Heart right ventricle (tissue), 16 donors: ENCODE measurements at places on chromosomes 1 and 21. TPM values are rescaled to one million over a fixed set of nuclear protein-coding genes. Genes with fewer than 3 reads are reported as not detected.

DNA sequence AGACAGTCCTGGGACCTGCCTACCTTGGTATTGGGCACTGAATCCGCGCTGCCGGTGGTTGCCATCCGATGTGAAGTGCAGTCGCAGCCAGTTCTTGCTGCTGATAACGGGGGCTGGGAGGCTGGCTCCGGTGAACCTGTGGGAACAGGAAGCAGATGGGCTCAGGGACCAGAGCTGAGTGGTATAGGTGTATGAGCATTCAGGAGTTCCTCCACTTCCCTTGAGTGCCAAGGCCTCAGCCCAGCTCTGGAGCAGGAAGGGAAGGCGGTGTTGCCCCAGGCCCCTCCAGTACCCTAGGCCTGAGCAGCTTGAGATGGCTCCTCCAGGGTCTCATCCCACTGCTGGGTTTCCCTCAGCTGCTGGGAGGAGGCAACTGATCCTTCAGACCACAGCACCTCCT, 17.0 kb upstream of the HMGB4 start:
- no peak for DNase-seq

- DNase-seq: no peak
Observed at GRCh38 chr21:34093083-34093482, 19.7 kb downstream of the MRPS6 start.

GRCh38 chr1:24081190-24081589, 30.7 kb downstream of the MYOM3 start:
- DNase-seq: no peak

- DNase-seq: no peak
Observed at GRCh38 chr1:109657395-109657794, 1.5 kb downstream of the GSTM4 start.

The CTTNBP2NL gene
- polyA plus RNA-seq: 6.7 TPM

- peak; percentile 90 for DNase-seq
Observed at GRCh38 chr1:41387667-41388091, 26.4 kb downstream of the FOXO6 start.

- no peak for DNase-seq
Observed at GRCh38 chr1:47482786-47483185, 44.9 kb downstream of the FOXD2 start.

The TCHH gene
- 0.01 TPM for polyA plus RNA-seq

The DISC1 gene
- 1.8 TPM for polyA plus RNA-seq

The IL10 gene
- 1.1 TPM for polyA plus RNA-seq

DNA sequence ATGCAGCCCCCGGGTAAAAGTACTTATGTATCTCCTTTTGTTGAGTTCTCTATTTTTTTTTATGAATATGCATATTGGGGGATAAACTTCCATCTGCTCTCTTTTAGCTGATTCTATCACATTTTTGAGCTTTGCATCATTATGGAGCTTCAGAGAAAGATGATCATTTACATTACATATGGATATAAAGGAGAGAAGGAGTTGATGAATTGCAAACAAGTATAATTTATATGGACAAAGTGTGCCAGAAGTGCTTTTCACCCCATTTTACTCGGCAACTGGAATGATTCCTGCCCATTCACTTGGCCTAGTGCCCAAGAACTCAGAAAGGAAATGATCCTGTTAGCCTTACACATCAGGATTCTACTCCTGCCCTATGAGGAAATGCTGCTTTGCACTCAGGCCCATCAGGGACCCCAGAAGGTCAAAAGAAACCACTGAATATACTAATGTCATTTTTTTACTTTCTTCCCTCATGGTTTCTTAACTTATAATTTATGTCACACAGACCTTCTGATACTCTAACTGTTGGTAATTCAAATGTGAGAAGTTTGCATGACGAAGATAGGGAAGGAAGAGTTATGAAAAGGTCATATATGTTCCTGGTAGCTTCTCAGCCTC, 65.6 kb downstream of the SAMSN1 start:
- no peak for DNase-seq

GRCh38 chr1:197744979-197745378, 30.3 kb downstream of the DENND1B start:
- DNase-seq: no peak

The OR2T35 gene
- not detected for polyA plus RNA-seq

DNA sequence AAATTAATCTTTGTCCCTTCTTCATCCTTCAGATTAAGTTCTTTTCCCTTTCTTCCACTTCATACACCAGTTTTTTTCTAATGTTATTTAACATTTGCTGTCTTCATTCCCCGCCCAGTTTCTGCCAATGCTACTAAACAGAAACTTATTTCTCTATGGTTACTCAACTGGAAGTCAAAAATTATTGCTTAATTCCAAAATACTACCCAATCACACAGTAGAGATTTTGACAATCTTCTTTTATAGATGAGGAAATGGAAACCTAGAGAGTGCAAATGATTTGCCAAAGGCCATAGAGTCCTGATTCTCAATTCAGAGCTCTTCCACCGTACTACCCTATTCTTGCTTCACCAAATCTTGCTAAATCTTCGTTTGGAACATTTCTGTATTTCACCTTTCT, 58.1 kb upstream of the SH3GLB1 start:
- no peak for DNase-seq

- no peak for DNase-seq
Observed at GRCh38 chr1:14682941-14683621, 84.6 kb downstream of the KAZN start.

- no peak for DNase-seq
Observed at GRCh38 chr1:31033598-31033997, 31.9 kb downstream of the PUM1 start.

DNA sequence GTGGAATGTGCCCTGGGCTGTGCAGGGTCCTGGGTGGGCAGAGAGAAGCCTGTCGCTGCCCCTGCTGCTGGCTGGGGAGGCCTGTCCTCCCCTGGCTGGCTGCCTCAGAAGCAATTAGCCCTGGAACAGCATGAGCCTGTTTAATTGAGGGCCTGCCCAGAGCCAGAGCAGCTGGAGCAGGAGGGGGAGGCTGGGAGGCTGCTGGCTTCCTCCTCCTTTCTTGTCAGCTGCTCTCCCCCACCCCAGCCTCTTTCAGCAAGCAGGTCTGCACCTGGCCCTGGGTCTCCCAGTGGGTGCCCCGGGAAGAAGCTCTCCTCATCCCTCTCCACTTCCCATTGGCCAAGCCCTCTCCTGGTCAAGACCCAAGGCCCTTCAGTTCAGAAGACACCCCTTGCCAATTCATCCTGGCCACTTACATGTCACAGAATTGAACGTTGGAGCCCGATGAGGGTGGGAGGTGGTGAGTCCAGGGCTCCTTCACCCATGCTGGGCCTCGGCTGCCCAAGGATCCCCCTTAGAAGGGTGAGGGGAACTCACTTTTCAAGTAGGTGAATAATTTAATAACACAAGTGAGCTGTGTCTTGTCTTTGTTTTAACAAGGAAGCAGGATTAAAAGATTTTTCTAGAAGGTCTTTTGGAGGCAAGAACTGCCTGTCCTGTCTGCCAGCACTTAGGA, 13.2 kb downstream of the AMPD2 start:
- DNase-seq: no peak

DNA sequence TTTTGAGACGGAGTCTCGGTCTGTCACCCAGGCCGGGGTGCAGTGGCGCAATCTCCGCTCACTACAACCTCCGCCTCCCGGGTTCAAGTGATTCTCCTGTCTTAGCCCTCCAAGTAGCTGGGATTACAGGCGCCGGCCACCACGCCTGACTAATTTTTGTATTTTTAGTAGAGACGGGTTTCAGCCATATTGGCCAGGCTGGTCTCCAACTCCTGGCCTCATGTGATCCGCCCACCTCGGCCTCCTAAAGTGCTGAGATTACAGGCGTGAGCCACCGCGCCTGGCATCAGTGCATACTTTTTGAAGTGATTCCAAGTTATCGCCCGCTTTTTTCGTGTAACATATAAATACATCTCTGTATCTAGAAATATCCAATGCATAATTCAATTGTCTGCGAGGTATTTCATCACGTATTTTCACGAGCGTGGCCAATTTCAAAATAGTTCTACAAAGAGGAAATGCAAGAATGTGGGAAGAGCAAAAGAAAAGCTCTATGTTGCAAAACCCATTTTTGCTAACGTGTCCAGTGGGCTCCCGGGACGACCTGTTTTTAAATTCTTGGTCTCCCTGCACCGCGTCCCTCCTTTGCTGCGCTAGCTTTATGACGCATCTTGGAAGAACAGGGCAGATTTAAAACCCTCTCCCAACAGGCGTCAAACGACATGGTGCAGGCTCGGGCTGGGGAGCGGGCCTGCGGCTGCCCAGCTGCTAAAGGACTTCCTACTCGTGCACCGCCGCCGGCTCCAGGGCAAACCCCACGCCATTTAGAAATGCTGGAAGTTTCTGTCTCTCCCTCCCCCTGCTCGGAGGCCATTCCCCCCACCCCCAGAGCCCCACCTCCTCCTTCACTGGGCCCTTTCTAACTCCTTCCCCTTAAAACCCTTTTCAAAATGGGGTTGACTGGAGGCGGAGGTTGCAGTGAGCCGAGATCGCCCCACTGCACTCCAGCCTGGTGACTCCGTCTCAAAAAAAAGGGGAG, 923 bp upstream of the IFNGR2 start:
- DNase-seq: peak; percentile 65

The LCE6A gene
- not detected for polyA plus RNA-seq

DNA sequence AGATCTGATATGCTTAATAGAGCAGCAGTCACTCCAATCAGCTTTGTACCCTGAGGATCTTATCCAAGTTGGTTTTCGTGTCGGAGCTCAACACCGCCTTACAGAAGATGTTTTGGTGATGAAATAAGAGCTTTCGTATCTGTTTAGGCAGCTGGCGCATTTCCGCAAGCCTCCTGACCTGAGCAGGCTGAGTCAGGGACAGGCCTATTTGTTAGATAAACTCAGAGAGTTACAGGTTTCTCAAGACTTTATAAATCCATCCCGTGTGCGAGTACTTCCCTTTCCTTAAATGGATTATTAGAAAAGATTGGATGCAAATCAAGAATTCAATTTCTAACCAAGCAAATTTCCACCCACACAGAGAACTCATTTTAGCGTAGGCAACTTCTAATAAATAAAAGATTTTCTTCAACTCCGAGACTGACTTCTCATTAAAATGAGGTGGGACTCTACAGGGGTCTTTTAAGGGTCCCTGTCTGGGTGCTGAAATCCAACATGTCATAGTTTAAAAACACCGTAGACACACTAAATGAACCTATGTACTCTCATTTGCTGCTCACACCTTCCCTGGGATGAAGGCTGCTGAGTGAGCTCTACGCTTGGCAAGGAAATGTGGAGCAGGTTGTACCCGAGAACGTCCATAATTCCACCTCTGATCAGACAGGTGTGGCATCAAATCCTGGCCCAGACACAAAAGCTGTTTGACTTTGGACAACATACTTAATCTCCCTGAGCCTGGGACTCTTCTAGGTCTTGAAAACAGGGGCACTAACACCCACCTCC, 106.9 kb upstream of the F3 start:
- no peak for DNase-seq

GRCh38 chr1:38558500-38559445, 300.8 kb downstream of the RRAGC start:
- DNase-seq: no peak

The TSPAN1 gene
- polyA plus RNA-seq: 1.3 TPM

GRCh38 chr1:221815660-221816059, 73.8 kb upstream of the DUSP10 start:
- DNase-seq: no peak

The ASCL5 gene
- not detected for polyA plus RNA-seq

GRCh38 chr1:116106646-116107045, 4.6 kb upstream of the MAB21L3 start:
- DNase-seq: no peak

The SERTAD4 gene
- polyA plus RNA-seq: 2.1 TPM

The CACNA1S gene
- not detected for polyA plus RNA-seq

- DNase-seq: no peak
Observed at GRCh38 chr21:42120101-42120902, 49.2 kb downstream of the UMODL1 start.

DNA sequence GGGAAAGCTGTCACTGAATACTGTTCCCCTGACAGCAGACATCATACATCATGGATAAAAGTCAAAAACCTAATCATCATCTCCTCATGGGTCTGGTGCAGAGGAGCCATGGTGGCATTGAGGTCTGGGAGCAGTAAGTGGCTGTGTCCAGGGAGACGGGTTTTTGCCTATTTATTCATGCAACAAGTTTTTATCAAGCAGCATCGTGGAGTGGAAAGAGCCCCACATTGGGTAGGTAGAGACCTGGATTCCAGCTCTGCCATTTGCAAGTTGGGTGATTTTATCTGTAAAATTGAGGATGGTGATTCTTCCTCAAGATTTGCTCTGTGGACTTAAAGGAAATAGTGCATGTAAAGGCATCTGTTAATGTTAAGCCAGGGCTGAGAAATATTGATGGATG, 4.2 kb downstream of the CACHD1 start:
- DNase-seq: no peak

The GPA33 gene
- polyA plus RNA-seq: 0.16 TPM

- no peak for DNase-seq
Observed at GRCh38 chr1:192631749-192632148, 4.2 kb upstream of the RGS13 start.

DNA sequence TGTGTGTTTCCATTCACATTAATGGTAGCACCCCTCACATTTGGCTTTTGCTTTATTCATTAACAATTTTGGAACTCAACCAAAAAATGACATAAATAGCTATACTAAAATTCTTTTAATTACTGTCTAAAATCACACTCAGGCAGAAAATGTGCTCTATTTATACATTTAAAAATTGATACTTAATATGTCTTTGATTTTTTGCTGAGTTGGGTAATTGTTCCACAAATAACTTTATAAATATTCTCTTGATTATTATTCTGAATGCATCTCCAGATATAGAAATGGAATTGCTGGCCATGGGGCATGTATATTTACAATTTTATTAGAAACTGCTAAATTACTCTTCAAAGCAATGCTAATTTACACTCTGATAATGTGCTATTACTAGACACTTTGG, 658.7 kb upstream of the CHRM3 start:
- DNase-seq: no peak

GRCh38 chr1:180211156-180211859, 18.8 kb upstream of the LHX4 start:
- DNase-seq: no peak

The OR2M4 gene
- polyA plus RNA-seq: not detected

DNA sequence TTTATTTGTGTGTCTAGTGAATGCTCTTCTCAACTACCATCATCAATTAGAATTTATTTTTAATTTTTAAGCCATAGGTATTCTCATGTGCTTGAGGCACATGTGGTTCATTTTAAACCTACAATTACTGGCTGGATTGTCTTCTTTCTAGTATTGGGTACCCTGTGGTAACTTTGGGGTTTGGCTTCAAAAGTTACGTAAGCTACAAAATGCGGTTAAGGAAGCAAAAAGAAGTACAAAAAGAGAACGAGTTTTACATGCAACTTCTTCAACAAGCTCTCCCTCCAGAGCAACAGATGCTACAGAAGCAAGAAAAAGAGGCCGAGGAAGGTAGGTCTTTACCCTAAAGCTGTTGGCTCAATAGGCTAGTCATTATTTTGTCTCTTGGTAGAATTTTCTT, 25.8 kb downstream of the MACO1 start:
- DNase-seq: no peak

The SLC22A15 gene
- 6.7 TPM for polyA plus RNA-seq
